HepG2 (cell line): ENCODE measurements at places on chromosomes 3 and 15.

DNA sequence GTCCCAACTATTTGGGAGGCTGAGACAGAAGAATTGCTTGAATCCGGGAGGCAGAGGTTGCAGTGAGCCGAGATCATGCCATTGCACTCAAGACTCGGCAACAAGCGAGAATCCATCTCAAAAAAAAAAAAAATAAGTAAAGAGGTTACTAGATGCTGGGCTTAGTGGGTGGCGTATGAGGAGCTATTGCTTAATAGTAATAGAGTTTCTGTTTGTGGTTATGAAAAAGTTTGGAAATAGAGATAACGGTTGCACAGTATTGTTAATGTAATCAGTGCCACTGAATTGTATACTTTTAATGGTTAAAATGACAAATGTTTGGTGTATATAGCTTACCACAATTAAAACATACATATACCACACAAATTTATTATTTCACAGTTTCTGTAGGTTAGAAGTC lies 14.7 kb upstream of the HHATL start:
- DNase-seq, result no peak

- DNase-seq, result no peak
These were observed 93.8 kb upstream of the PDZRN3 start for GRCh38 chr3:73718326-73719110.

- DNase-seq, result no peak
These were observed 10.0 kb downstream of the RAD18 start for GRCh38 chr3:8953313-8953712.

DNA sequence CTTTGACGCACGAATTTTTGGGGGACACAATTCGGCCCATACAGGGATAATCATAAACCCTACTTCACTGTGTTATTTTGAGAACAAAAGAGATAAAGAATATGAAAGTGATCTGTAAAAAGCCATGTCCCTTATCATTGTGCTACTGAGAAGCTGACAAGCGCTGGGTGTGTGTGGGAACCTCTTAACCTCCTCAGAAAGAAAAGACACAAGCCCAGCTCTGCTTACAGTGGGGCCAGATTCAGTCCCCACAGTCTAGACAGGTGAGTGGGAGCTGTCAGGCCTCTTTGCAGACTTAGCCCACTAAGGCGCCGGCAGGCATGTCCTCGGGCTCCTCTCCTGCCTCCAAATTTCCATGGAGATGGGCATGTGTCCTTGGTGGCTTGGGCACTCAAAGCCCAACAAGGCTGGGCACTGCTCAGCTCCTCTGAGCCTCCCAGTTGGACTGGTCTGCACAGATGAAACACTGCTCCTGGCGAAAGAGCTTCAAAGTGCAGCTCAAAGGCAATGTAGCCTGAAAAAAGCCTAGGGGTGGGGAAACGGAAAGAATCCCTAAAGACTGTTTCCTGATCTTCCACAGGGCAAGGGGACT lies 64.4 kb upstream of the ETV5 start:
- no peak for DNase-seq

DNA sequence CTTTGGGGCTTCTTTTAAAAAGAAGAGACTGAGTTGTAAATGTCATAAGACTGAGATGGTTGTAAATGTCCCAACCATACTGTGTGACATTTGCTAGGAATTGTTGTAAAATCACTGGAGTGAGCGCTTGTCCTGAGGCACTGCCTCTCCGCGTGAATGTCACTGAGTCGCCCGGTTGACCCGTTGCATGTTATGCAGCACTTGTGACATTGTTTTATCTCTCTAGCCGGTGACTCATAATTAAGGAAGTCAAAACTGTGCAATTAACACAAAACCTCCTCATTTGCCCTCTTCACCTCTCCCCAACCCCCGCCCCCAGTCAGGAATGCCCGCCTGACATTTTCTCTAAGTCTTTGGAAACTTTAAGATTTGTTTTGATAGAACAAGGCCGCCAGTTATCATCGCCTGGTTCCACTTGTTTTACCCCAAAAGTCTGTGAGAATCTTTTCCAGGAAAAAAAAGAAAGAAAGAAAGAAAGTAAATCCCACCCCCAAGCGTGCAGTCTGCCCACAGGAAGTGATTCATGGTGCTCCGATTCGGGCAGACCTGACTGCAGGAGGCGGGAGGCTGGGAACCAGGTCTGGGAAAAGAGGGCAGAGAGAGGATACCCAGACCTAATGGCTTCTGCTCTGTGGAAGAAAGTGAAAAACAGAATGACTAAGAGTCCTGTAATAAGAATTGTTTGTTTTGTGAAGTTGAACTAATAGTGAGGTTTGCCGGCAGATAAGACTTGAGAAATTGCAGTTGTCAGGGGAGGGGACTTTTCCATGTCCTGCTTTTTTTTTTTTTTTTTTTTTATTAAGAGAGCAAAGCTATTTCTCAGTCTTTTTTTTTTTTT lies 84.8 kb downstream of the SMAD3 start:
- DNase-seq, result peak; percentile 94

- DNase-seq, result no peak
These were observed 155.5 kb downstream of the POLR2M start for GRCh38 chr15:57861815-57862586.

GRCh38 chr3:100125161-100125938 lies 11.0 kb upstream of the FILIP1L start:
- DNase-seq, result no peak

DNA sequence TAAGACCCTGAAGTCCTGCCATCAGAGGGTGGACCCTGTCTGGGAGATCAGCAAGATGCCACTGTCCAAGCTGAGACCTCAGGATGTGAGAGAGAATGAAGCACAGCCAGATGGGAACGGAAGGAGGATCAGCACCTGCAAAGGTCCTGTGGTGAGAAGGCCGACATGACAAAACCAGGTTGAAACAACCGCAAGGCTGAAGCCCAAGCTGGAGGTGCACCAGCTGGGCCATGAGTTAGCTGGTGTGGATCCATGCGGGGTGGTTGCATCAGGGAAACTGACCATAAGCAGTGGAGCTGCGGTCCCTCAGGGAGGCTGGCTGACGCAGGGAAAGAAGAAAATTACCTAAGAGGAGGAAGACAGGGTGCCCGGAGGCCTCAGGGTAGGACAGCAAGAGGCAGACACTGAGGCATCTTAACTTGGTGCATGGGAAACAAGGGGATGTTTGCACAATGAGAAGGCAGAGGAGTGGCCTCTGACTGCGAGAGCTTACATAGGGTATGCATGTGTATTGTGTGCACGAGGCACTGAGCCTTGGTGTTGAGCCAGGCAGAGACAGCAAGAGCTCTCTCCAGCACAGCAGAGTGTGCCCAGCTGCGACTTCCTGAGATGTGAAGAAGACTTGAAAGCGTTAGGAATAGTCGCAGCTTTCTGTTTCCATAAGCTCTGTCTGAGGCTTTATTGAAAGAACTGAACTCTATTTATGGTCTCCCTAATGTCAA lies 497.7 kb downstream of the OCA2 start:
- DNase-seq, result no peak

- DNase-seq, result no peak
These were observed 887.4 kb downstream of the FHIT start for GRCh38 chr3:60363817-60364216.

DNA sequence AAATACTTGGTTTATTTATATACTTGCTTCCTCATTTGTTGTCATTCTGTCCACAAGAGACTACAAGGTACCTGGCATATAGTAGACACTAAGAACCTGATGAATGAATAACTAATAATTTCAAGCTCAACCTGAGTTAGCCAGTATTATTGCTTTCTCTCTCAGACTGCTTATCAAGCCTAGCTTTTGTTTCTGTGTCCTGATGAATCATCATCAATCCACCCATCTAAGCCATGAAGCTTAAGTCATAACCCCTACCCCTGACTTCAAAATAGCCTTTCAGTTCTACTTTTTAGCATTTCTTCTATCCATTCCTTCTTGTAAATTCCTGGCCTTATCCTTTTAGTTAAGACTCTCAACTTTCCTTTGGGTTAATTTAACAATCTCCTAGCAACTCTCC lies 420.8 kb downstream of the EPHA6 start:
- no peak for DNase-seq

- DNase-seq, result no peak
These were observed 96.5 kb downstream of the ARHGEF26 start for GRCh38 chr3:154217671-154218070.

DNA sequence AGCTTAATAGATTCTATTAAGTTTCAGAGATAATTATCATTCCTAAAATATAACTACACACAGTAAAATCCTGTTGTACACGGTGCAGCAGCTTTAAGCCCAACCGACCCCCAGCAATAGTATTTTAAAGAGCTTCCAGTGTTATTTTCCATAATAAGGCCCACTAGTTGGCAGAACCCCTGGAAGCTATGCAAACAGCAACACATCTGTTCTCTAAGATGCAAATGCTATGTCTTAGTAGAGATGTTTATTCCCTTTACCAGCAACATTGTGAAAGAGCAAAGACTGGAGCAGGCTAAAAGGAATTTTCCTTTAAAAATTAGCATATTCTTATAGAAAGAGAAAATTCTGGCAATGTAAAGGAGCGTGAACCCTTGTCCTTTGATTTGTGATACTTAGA lies 819.7 kb upstream of the ALCAM start:
- no peak for DNase-seq

DNA sequence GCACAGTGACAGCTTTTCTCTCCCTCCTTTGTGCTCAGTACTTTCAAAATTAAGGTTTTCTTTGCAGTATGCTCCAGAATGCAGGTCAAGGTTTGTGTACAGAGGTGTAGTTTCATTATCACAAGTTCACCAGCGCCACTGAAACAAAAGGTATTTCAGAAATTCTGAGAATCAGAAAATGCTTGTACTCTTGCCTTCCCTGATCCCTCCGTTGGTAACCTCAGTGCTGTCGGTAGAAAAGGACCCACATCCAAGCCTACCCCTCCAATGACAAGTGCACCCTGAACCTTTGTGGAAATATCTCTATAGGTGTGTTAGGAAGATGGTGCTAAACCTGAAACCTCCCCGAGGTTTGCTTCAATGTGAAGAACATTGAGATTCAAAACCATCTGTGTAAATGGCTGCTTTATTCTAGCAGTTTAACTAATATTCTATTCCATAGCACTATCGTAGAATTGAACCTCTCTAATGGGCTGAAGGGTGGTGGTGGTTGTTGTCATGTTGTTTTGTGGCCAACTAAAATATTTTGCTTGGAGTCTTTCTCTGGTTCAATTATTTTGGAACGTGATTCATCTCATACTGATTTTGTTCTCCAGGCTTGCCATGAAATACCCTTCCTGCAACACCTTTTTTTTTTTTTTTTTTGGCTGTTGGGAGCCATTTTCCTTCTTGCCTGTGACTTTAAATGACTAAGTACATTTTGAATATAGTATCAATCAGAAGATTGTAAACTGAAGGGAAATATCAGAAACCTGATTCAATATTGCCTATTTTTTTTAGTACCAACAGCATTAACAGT lies 20.7 kb downstream of the ZBTB38 start:
- peak; percentile 53 for DNase-seq

- no peak for DNase-seq
These were observed at the start of gene NOX5 for GRCh38 chr15:69014454-69014853. Gene NOX5, plus strand, starts transcription at chr15:69014695. Its CDS starts 41 bp downstream, at chr15:69014736.

- no peak for DNase-seq
These were observed 72.6 kb downstream of the MTHFS start for GRCh38 chr15:79824136-79824701.

DNA sequence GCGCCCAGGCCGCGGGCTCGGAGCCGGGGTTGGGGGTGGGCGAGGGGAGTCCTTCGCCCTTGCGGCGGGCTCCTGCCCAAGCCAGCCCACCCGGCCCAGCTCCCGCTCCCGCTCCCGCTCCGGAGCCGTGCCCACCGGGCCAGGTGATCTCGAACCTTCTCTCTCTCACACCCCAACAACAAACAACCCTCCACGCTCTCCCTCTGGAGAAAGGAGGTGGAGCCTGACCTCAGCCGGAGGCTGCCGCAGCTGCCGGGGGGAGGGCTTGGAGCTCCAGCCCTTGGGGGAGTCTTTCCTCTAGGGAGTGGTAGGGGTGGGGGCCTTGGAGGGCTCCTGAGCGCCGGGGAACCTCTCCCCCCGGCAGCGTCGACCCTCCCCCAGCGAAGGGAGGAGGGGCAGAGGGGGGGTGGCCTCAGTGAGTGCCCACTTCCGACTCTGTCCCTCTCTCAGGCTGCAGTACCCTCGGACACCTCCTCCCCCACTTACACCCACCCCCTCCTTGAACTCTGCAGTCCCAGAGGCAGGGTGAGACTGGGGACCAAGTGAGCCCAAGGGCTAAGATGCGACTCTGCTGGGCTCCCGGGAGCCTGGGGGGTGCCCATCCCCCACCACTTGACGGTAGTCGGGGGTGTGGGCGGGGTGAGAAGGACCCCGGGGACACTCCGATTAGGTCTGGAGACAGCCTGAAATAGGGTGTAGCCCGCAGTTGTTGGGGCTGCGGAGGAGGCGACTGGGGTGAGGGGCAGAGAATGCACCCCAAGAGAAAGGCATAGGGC lies 4.4 kb upstream of the BAHD1 start:
- DNase-seq, result no peak

DNA sequence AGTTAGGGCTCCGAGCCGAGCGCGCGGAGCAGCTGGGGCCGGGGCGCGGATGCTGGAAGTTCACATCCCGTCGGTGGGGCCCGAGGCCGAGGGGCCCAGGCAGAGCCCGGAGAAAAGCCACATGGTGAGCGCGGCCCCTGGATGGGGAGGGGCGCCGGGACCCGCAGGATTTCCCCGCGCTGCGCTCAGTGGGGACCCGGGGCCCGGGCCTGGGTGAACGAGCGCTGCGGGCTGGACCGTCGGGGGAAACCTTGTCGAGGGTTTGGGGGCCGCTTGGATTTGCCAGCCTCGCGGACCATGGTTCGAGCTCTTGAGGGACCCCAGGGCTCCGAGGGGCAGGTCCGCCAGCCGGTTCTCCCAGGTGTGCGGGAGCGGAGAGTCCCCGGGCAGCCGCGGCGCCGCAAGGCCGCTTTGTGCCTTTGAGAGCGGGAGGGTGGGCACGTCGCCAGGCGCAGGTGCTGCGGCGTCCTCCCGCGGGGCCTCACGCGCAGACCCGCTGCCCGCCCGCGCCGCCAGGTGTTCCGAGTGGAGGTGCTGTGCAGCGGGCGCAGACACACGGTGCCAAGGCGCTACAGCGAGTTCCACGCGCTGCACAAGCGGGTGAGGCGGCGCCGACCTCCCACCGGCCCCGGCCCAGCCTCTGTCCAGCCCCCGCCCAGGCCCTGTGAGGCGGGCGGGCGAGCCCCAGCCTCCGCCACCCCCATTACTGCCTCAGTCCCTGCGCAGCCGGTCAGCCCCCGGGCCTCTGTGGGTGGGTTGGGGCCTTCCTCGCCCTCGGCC lies at the start of gene SNX22:
Gene SNX22 (plus strand): TSS at position 5 of the 780 bp plus-strand sequence. CDS start 45 bp downstream, at position 50.
- no peak for DNase-seq

DNA sequence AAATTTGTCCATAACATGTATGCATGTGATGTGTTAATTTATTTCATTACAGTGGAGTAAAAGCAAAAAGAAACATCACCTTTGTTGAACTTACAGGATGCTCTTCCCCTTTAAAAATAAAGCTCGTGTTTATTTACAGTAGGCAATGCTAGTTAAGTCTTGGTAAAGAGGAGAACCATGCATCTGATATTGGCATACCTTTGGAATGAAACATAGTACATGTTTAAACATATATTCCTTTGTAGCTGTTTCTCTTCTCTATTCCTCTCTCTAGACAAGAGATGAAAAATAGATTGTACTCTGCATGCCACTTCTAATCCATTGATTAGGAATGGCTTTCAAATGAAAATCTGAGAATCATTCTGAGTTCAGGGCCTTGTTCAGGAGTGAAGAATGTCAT lies 374.9 kb upstream of the CNTN4 start:
- no peak for DNase-seq

- no peak for DNase-seq
These were observed 403.2 kb downstream of the MECOM start for GRCh38 chr3:169260296-169260695.
